ENCODE measurements at places on chromosomes 1 and 21.

DNA sequence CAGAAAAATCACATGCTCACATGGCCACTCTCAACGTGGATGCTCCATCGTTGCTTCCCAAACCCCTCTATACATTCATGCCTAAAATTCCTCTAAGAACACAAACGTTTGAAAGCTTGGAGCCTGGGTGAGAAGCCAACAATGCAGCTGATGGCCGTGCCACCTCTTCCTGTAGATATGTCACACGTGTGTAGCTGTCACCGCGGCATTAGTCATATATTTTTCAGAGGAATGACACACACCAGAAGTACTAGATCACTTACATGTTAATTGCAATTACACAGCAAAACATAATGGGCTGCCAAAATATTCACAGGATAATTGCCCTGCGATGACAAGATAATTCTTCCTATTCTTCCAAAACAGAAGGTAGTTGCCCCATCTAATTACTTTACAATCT, 112.7 kb upstream of the BACE2 start:
- DNase-seq = no peak

DNA sequence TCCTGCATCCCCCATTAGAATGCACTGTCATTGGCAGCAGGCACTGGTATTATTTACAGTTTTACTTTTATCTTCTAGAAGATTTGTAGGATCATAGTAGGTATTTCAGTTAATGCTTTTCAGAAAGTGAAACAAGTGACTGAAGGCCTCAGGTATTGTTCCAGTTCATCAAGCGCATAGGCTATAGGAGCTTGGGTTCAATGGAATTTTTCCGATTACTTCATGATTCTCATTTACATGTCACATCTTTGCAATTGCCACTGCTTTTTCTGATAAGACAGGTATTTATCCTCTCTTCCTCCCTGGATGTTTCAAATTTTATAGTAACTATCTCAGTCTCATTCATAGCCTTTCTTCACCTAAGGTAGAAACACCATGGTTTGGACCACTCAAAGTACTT, 161.3 kb downstream of the NTPCR start:
- no peak for DNase-seq

DNA sequence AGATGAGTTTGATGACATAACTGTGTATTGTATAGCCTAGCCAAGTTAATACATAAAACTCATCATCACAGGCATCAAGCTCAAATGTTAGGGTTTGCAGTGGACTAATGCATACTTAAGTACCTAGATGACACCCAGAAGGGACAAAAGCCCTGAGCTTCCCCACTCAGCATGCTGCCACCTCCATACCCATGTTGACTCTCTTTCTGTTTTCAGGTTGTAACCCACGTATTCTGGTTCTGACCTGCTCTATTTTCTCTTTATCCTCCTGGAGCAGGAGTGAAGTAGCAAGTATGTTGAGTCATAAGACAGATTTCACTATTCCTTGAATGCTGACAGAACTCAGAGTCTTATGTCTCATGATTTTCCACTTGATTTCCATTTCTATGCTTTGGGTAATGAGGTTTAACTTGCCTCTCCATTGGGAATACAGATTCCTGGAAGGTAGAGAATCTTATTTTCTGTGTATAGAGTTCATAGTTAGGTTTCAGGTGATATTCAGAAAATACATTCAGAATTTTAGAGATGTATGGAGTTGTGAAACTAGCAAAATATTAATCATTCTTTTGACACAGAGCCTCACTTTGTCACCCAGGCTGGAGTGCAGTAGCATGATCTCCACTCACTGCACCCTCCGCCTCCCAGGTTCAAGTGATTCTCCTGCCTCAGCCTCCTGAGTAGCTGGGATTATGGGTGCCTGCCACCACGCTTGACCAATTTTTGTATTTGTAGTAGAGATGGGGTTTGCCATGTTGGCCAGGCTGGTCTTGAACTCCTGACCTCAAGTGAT, 122.5 kb upstream of the KCNJ15 start:
- no peak for DNase-seq

DNA sequence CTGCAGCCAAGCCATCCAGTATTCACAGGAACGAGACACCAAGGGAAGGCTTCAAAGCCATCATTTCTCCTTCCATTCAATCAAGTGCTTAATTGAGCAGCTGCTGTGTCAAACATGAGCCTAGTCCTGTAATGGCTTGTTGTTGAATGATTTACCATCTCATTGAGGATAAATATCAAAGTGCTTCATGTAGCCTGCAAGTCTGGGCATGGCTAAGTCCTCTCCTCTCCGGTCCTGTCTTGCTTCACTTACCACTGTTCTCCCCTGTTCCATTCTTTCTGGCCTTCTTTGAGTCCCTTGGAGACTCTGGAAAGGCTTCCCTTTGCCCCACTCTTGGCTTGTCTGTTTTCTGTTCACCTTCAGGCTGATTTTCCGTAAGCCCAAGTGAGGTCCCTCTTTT, 279.8 kb downstream of the PBX1 start:
- no peak for DNase-seq

- DNase-seq = no peak
Observed at GRCh38 chr1:161379071-161379470, 11.4 kb upstream of the CFAP126 start.

DNA sequence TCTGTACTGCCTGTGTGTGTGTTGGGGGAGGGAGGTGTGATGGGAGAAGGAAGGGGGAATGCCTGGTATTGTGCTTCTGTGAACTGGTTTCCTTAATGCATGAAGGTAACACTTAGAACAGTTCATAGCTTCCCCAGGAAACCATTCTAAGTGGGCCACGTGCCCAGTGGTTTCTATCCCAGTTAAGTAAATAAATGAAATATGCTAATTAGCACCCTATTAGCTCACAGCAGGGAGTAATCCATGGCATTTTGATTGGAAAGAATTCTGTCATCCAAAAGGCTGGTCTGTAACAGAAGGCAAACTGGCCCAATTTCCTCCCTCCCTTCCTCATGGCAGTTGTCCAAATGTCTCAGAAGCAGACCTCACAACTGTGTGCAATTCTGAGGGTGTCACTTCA, 199.3 kb downstream of the TTLL7 start:
- no peak for DNase-seq

DNA sequence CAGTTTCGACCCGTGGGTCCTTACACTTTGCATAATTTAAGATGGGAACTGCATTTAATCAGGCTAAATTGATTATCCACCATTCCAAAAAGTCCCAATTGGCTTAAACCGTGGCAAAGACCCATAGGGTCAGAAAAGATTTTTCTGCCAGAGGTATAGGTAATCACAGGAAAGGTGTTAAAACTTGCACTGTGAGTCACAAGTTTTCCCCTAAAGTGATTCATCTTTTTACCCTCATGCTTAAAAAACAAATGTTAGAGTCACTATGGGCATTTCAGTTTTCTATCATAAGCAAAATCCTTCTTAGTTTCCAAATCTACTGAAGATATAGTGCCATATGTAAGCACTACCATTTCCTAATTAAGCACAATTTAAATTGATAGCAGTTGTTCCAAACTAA, 1079.8 kb downstream of the ADGRL2 start:
- DNase-seq = no peak

DNA sequence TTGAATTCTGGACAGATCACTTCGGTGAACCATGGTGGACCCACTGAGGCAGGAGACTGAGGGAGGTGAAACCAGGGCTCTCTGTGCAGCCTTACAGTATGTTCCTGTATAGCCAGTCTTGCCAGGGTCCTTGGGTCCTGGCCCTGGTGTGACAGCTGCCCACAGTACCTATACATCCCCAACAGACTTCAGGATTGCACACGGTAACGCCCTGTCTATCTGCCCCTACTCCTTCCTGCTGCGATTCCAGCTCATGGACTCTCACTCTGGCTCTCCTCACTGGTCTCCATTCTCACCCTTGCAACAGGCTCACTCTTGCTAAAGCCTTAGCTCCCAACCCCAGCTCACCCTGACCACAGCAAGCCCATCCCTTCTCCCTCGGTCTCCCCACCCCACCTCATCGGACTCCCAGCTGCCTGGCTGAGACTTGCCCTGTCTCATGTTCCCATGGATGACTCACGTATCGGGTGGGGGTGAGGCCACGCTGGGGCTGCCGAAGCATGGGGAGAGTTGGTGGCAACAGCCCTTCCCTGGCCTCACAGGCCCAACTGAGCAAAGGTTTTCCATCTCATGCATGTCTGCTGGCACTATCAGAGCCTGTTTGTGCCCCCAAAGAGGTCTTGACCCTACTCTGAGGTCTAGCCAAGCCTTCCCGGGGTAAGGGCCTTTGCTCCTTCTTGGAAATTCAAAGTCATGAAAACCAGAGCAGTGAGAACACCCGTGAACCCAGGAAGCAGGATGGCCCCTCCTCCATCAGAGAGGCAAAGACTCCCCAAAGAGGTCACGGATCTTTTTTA, 7.1 kb downstream of the PHLDA3 start:
- DNase-seq = no peak

DNA sequence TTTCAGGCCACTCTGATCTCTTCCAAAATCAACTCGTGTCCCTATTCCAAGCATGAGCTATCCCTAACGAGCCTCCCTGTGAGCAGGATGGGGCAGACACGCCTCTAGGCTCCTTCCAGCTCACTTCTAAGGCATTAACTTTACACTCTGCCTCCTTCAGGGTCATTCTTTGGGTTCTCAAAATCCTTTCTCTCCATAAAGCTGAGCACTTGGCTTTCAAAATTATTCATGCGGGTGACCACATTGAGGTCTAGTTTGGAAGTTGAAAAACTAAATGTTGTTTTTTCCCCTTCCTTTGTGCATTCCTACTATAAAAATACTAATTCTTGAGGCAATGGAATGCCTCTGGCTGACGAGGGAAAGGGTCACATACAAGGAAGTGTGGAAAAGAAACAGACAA, 33.5 kb upstream of the BMP8B start:
- DNase-seq = no peak

- DNase-seq = no peak
Observed at GRCh38 chr1:204077979-204078696, 5.2 kb downstream of the SOX13 start.

DNA sequence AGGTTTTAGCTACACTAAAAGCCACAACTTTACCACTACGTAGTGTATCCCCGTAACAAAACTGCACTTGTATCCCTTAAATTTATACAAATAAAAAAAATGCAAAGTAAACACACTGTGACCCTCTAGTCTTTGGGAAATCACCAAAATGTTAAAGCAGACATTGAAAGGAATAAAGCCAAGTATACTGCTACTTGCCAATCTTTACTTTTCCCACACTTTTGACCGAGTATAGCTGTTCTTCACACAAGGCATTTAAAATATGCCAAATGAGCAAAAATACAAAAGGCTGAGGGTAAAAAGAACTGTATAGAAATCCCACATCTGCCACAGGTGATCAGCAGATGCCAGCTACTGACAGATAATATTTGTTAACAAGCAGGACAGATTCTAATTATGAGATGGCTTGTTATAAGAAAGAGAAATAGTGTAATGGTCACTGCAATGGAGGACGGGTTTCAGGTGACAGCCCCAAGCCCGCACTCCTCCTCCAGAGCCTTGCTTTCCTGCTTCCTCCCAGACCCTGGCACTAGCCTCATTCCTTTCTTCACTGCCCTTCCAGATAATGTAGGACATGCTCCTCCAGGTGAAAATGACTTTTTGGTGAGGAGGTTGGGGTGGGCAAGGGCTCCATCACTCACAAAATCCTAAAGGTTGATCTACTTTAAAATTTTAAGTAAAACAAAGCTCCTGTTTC, 18.1 kb downstream of the KCNT2 start:
- DNase-seq = no peak

GRCh38 chr1:162663589-162664106, 31.4 kb downstream of the DDR2 start:
- DNase-seq = no peak

DNA sequence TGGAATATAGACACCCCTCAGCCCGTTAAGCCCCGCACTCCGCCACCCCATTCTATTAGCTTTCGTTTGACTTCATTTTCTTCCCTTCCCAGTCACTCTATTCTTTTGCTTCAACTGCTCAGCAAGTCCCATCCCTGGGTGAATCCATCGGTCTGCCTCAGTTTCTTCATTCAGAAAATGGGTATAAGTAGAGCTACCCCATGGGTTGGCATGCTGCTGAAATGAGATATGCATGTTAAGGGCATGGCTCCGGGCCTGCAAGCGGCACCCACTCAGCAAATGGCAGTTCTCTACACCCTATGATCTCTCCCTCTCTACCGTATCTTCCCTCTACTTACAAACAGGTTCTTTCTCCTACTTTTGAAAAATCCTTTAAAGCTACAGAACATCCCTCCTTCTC, 87.8 kb upstream of the IRF2BP2 start:
- no peak for DNase-seq

GRCh38 chr1:24289937-24290595, 29.1 kb upstream of the GRHL3 start:
- DNase-seq = no peak

GRCh38 chr1:66521721-66522365, 12.1 kb upstream of the SGIP1 start:
- DNase-seq = no peak

- no peak for DNase-seq
Observed at GRCh38 chr1:150178548-150178947, 28.8 kb downstream of the PLEKHO1 start.

DNA sequence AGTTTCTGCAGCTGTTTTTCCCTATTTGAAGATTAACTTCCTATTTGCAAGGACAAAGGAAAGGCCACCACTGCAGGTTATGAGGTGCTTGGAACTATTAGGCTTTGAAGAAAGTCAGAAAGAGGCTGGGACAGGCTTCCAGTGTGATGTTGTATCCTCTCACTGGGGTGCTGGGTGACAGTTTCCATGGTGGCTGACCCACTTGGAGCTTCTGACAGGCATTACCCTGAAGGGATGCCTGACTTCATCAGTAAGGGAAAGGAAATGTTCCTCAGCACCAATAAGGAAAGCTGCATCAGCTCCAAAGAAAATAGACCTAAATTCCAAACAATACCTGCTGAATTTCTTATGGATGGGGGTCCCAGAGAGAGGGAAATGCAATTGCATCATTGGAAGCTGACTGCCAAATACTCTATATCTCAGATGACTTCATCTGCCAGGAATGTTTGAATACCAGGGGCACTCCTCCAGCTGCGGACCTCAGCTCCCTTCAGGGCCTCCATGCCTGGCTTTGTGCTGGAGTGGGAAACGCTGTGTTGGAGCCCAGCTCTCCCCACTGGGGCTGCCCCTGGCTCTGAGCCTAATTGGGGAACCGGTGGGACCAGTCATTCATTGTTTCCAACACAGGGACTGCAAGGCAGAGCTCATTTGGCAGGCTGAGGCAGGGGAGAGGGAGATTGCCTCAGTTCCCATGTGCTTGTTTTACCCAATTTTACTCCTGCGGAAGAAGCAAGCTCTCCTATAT, 76.6 kb downstream of the RGL1 start:
- DNase-seq = no peak

GRCh38 chr1:182460550-182460951, 10.6 kb downstream of the RGSL1 start:
- DNase-seq = no peak

- no peak for DNase-seq
Observed at GRCh38 chr1:204110894-204111633, 38.1 kb downstream of the SOX13 start.

- DNase-seq = no peak
Observed at GRCh38 chr1:22751124-22751531, 40.5 kb downstream of the EPHB2 start.

- no peak for DNase-seq
Observed at GRCh38 chr21:46626536-46626935, 8.9 kb upstream of the PRMT2 start.

GRCh38 chr1:114997510-114998289, 31.9 kb upstream of the TSHB start:
- no peak for DNase-seq

GRCh38 chr21:42279341-42279871, 35.8 kb downstream of the TFF3 start:
- DNase-seq = no peak

GRCh38 chr1:220031287-220031686, 15.0 kb downstream of the EPRS1 start:
- DNase-seq = no peak

Measured in activated CD4-positive, CD25-positive, alpha-beta regulatory T cell (primary cell).